Urinary bladder (tissue), 4 donors: ENCODE measurements at places on chromosomes 4 and X. TPM values are rescaled to one million over a fixed set of nuclear protein-coding genes. Genes with fewer than 3 reads are reported as not detected.
A peak's percentile ranks its signal among the peaks of the same experiment; 100 is the strongest.

- DNase-seq: no peak
Observed at GRCh38 chr4:71784569-71785197, 804 bp upstream of the GC start.

GRCh38 chr4:96677499-96677898, 837.6 kb downstream of the PDHA2 start:
- DNase-seq: no peak

GRCh38 chr4:184657144-184657543, 7.6 kb downstream of the PRIMPOL start:
- DNase-seq: no peak

DNA sequence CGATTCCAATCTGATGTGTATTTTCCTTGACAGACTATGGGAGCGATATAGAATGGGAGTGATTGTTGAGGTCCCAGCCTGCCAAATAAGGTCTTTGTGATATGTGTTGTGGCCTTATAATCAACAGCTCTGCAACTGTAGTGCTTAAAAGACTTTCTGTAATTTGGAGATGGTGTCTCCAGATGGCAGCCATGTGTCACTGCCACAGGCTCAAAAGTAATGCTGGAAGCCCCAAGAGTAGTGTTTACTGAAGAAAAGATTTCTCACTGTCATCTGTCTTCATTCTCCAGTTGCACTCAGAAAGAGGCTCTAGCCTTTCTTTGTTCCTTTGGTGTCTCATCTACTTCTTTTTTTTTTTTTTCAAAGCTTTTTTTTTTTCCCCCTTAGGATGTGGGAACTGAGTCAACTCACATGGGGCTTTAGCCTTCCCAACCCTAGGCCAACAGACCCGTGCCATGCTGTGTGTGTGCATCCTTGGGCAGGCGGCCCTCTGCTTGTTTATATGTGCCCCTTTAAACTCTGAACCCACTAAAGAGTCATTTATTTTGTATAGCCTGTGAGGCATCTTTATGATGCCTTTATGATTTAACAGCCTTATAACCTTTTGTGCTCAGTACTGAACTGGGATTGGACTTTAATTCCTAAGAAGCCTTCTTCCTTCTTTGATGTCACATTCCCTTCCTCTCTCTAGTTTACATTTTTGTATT, 15.6 kb downstream of the SRPX2 start:
- DNase-seq: no peak

DNA sequence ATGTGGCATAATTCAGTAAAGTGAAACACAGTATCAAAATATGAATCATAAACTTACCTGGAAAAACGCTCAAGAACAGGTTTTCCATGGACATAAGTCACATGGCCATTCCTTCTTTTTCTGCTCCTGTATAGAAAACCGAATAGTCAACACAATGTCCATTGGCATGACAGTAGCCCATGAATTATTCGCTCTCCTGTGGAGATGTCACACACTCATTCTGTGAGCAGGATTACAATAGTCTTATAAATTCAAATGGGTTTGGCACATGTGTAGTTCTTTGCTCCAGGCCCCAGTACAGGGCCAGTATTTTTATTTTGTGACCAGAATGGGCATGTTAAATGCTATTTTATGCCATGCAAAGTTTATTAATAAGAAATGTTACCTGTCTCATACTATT, 15.1 kb upstream of the CXCL13 start:
- DNase-seq: no peak

GABRB1 gene
- 0.79 TPM for total RNA-seq

- DNase-seq: no peak
Observed at GRCh38 chr4:3218824-3219760, 29.9 kb upstream of the MSANTD1 start.

APLN gene
- total RNA-seq: 1.8 TPM

GRCh38 chrX:132967049-132967448, 8.6 kb upstream of the HS6ST2 start:
- DNase-seq: no peak

DNA sequence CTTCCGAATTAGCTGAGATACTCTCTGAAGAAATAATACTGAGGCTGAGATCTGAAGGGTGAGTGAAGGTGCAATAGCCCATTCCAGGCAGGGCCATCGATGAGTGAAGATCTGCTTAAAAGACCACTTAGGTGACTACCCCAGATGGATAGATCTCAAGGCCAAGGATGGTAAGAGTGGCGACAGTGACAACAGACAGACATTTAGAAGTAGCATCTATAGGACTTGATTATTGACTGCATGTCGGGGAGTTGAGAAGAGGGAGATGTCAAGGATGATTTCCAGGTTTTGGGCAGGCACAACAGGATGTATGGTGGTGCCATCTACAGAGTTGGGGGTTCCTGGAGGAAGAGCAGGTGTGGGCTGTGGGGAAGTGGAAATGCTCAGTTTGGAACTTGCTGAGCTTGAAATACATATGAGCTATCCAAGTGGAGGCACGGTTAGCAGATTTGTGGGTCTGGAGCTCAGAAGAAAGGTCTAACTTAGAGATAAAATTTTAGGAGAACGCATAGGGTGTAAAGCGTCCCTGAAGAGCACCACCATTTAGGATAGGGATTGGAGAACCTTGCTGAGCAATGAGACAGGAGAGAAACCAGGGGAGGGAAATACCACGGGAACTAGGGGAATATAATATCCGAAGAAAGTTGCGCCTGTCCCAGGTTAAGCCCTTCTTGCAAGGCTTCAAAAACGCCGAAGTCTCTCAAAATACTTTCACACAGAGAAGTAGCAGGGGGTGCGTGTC, 688 bp downstream of the UFSP2 start:
- peak; percentile 37 for DNase-seq

GUCY1A1 gene
- total RNA-seq: 104 TPM

- DNase-seq: no peak
Observed at GRCh38 chrX:13699183-13699826, 10.4 kb downstream of the RAB9A start.

IL3RA gene
- total RNA-seq: 2.5 TPM

DNA sequence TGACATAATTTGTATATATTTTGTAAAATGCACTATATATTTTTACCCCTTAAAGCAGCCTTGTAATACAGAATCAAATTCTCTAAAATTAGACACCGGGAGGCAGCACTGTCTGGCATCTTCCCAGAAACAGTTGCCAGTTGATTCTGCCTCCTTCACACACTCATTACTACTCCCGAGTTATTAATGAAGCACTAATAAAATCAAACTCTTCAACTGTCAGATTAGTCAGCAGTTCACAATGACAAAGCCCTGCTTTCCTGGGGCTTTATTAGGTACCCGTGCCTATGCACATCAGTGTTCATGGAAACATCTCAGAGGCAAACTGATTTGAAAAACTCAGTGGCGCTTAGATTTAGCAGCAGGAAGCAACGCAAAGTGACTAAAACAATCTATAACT, 103.5 kb upstream of the VEGFC start:
- DNase-seq: no peak

DNA sequence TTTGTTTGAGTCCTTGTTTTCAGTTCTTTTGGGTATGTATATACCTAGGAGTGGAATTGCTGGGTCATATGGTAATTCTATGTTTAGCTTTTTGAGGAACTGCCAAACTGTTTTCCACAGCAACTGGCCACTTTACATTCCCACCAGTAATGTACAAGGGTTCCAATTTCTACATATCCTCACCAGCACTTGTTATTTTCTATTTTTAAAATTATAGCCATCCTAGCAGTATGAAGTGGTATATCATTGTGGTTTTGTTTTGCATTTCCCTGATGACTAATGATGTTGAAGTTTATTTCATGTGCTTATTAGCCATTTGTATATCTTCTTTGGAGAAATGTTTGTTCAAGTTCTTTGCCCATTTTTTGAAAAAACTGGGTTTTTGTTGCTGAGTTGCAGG, 39.6 kb downstream of the TMEM164 start:
- no peak for DNase-seq

DNA sequence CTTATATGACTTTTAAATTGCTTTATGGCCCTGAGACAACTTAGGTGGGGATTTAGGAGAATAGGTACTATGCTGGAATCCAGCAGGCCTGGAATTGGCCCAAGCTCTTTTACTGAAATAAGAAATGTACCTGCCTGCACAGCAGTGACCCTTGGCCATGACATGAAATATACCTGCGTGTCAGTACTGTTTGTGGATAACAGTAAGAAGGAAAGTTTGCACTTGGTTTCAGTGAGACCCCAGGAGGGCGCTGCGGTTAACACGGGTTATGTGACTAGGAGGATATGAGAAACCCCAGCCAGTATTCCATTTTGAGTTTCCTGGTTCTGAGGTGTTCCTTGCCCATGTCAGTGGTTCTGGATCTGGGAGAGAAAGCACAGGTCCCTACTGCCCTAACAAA, 5.3 kb downstream of the MTM1 start:
- no peak for DNase-seq

CHST7 gene
- total RNA-seq: 5.9 TPM

DNA sequence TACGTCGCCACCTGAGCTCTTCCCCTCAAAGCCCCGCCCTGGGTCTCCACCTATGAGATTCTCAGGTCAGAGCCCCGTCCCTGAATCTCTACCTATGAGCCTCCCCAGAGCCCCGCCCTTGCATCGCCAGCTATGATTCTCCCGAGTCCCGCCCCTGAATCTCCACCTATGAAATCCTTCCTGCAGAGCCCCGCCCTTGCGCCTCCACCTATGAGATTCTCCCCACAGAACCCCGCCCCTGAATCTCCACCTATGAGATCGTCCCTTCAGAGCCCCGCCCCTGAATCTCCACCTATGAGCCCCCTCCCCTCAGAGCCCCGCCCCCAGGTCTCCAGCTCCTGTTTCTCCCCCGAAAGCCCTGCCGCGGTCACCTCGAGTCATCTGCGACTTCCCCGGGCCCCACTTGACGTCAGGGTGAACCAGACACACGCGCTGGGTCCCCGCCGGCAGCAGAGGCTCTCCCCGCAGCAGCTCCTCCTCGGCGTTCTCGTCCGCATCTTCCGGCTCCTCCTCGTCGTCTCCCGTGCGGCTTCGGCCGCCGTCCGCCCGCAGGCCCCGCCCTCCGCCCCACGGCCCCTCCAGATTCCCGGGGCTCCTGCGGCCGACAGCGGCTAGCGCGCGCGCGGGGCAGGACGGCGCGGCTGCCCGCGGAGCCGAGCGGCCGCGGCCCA, 393 bp downstream of the GTPBP6 start:
- DNase-seq: peak; percentile 95

PPARGC1A gene
- total RNA-seq: 6.2 TPM

SLC4A4 gene
- 11.7 TPM for total RNA-seq

- no peak for DNase-seq
Observed at GRCh38 chr4:8533274-8533865, 46.8 kb upstream of the GPR78 start.

DNA sequence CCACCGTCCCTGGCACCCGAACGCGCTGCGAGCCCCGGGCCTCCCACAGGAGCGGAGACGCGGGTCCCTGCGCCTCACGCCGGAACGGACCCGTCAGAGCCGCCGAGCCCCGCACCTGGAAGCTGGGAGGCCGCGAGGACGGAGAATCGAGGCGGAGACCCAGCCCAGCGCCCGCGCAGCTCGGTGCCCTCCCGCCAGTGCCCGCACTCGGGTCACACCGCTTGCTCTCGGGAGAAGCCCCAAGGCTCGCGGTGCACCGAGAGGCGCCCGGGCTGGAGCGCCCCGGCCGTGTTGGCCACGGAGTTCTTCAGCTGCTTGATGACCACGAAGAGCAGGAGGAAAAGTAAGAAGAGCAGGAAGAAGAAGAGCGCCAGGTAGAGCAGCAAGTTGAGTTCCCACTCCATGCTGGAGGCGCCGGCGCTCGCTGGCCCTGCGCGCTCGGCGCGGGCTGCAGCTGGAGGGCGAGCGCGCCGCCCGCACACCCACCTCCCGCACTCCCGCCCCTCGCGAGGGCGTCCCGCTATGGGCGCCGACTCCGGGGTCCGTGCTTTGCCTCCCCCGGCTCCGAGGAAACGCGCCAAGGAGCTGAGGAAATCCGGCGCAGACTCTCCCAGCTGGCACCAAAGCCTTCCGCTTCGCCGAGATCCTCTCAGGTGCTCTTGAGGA, at the start of gene SMIM43:
Gene SMIM43, minus strand, starts transcription at position 463 of the 666 bp plus-strand sequence. Its CDS starts 59 bp downstream, at position 404.
- no peak for DNase-seq
